ENCODE measurements at places on chromosomes 11 and 22.

GRCh38 chr22:35589071-35589755 is 27.9 kb downstream of the MB start:
- DNase-seq = no peak

DNA sequence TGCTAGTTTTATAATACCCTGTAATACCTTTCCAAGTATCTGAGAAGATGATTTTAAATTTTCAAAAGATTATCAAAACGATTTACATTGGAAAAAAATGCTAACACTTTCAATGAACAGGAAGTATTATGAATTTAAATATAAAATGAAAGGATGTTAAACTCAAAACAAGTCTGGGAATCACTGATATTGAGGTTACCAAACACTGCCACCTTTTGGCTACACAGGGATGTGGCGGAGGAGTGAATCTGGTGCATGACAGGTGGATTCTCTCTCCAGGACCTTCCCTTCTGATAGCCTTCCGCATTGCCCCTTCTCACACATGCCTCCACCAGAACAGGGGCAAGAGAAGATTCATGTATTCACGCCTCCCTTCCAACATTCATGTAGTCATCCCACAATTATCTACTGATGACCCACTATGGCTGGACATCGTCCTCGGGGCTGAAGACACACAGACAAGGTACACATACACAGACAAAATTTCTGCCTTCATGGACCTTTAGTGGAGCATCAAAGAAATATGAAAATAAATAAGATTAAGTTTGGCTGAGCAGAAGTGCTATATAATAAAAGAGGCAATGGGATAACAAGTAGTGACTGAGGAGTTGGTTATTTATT is 34.7 kb downstream of the ATG16L2 start:
- DNase-seq = peak; percentile 56

DNA sequence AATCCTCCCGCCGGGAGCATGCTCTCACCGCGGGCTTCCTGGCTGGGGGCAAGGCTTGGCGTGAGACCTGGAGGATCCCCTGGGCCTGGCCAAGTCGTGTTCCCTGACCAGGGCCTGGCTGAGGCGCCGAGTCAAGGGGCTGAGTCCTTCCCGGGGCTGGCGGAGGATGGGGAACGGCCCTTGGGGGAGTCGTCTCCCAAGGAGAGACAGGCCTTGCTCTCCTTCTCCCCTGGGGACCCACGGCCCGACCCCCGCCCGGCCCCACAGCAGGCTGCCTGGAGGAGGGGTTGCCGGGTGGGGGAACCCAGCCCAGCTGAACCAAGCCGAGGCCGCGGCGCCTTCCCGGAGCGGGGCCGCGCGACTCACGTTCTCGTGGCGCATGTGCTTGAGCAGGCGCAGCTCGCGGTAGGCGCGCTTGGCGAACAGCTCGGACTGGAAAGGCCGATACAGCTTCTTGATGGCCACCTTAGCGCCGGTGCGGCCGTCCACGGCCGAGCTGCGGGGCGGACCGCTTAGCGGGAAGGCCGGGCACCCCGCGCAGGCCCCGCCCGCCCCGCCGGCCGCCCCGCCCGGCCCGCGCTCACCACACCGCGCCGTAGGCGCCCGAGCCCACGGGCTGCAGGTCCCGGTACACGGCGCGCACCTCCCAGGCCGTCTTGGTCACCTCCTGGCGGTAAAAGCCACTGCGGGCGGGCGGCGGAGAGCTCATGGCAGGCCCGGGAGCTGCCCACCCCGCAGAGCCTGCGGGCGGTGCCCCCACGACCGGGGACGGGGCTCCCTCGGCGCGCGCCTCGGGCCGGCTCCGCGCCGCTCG is 475 bp downstream of the MAPK12 start:
- DNase-seq = no peak

GRCh38 chr11:59283311-59283710 is 70.6 kb upstream of the MPEG1 start:
- DNase-seq = no peak

DNA sequence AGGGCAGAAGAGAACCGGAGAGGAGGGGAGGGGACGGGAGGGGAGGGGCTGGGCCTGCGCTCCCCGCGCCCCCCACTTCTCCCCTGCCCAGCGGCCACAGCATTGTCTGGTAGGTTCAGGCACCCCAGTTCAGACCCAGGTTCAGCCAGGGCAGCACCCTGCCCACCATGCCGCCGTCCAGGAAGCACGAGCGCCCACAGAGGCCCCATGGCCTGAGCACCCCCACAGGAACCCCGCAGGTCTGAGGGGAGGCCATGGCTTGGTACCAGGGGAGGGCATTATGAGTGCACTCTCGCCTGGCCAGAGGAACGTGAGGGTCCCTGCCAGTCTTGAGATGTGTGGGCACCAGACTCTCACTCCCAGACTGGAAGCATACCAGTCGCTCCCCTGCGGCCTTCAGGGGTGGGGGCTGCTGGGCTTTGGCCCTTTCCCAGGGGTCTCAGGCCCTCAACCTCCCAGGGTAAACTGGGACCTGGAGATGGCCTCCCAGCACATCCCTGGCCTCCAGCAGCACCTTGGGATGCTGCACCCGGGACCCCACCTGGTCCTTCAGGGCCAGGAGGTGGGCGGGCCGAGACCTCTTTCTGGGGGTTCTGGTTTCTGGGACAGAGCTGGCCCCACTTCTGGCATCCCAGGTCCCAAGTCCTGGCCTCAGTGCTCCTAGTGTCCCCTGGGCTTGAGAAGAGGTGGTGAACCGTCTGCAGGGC is 597 bp upstream of the PLXNB2 start:
- DNase-seq = no peak

DNA sequence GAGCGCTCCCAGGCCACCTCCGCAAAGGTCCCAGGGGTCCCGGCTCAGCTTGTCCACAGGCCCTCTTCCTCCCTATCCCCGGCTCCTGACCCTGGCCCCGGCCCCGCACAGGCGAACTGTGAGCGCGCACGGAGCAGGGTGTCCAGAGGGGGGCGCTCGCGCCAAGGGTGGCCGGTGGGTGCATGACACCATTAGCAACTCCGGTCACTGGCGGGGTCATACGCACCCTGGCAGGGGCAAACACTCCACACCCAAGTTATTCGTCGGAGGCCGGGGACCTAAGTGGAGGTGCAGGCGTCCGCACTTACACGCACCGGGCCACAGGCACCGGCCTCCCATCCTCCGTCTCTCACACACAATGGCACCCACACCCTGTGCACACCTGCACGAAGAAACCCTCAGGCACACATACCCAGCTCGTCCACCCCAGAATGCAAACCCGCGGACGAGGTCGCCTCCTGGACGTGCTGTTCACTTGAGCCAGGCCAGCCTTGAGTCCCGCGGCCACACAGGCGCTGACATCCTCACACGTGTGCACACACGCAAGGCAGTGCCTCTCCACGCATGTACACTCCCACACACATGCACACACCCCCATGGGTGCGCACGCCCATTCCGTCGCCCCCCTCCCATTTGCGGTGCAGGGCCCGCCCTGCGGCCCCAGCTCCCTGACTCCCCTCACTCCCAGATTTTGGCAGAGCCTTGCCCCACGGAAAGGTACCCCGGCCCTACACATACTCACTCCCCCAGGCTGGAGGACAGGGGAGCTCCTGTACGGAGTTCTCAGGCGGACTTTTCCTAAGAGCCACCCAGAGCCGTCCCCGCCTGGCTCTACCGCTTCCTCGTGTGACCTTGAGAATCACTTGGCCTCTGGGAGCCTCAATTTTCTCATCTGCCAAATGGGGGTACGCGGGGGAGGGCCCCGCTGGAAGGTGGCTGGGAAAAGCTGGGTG is at the start of gene RASGRP2:
Gene RASGRP2, minus strand, starts transcription at position 552 of the 953 bp plus-strand sequence. CDS start 1,276 bp downstream, outside the sequence.
- peak; percentile 83 for DNase-seq

GRCh38 chr11:134557571-134558257 is 145.7 kb upstream of the B3GAT1 start:
- DNase-seq = no peak

DNA sequence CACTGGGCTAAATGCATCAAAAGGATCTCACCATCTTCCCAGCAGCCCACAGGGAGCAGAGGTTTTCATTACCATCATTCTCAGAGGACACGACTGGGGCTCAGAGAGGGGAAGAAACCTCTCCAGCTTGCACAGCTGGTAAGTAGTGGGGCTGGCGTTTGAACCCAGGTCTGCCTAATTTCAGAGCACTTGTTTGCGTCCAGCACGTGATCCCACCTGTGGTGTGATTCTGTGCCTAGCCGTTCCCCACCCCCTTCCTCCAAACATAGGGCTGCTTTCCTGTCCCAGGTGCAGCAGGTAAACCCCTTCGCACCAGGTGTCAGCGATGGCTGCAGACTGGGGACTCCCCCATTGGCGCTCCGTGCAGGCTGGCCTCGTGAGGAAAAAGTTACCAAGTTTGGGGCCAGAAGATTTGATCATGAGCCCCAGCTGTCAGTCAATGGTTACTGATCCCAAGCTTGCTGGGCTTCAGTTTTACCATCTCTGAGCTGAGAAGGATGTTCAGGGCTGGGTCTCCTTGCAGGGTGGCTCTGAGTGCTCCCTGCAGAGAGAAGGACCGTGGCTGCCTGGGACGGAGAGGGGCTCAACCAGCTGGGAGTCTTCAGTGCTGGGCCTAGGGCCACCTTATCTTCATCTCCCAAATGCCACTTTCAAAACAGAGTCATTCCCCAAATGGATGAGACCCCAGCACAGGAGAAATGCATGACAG is 445.6 kb downstream of the TBC1D22A start:
- no peak for DNase-seq

GRCh38 chr11:37597776-37598175 is 999.7 kb upstream of the RAG2 start:
- DNase-seq = no peak

GRCh38 chr11:64598106-64598796 is 7.2 kb downstream of the SLC22A12 start:
- no peak for DNase-seq

GRCh38 chr11:20117291-20117690 is 43.0 kb downstream of the DBX1 start:
- no peak for DNase-seq

GRCh38 chr22:36056980-36057379 is 28.4 kb upstream of the RBFOX2 start:
- DNase-seq = no peak

GRCh38 chr22:22927888-22928665 is 40.5 kb downstream of the IGLL5 start:
- no peak for DNase-seq

DNA sequence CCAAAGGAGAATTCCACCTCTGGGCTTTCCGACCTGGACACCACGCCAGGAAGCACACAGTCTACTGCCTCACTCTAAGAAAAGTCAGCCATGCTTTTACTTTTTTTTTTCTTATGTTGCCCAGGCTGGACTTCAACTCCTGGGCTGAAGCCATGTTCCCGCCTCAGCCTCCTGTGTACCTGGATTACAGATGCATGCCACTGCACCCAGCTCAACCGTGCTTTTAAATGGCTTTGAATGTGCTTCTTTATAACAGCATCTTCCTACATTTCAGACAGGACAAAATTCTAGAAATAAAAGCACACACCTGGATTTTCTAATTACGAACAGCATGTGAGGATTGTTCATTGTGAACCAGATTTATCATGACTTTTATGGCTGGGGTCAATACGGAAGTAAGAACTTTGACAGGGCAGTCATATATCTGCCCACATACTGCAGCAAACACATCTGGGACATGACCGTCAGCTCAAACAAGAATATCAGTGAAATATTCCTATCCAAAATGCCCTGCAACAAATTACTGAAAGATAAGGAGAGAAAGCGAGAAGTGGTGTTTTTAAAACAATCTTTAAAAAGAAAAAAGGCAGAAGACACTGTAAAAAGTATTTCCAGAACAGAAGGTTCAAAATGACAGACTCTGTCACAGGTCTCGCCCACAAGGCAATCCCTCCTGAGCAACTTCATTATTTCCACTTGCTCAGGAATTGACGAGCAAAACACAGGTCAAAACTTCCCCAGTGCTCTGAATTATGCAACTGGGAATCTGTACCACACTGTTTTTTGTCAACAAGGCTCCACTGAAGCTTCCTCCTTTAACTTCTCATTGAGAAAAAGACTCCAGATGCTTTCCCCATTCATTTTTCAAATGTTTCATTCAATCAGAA is 42.1 kb downstream of the PACSIN2 start:
- DNase-seq = no peak

GRCh38 chr11:61901397-61901796 is 10.1 kb upstream of the FADS3 start:
- no peak for DNase-seq

DNA sequence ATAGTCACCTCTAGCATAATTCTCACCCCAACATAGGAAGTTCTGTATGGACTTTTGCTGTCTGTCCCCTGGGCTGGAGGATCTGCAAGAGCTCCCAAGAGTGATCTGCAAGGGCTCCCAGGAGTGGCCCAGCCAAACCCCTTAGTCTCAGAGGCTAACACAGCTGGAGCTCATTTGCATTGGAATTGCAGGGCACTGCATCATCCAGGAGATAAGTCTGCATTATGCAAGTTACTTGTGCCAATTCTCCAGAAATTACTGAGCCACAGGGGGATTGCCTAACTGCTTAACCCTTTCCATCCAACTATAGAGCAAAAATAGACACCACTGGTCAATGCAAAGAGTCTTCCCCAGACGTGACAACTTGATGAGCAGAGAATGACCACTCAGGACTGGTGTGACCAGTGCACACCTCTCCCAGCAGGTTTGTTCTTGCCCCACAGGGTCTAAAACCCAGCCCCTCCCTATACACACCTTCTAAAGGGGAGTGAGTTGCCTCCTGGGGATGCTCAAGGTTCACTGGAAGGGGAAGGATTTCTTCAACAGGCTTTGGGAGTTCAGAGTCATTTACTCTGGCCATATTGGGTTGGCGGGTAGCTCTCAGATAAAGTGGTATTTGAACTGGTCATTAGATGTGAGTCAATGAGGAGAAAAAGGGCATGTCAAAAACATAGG is 38.4 kb downstream of the POU2AF3 start:
- DNase-seq = no peak

- DNase-seq = no peak
Measured at GRCh38 chr11:108571001-108571400, 22.6 kb downstream of the EXPH5 start.

DNA sequence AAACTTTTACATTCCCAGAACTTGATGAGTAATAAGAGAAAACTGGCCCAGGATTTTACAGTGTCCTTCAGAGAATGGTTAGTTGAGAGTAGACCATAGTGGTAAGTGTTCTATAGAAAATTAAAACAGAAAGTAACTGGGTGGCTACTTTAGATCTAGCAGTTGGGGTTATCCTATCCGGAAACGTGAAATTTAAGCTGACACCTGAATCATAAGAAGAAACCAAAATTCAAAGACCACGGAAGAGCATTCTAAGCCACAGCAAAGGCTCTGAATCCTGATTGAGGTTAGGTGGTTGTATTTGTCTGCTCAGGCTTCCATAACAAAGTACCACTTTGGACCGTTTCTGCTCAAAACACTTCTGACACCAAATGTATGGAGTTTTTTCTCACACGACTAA is 34.0 kb downstream of the TTC17 start:
- peak; percentile 21 for DNase-seq

- no peak for DNase-seq
Measured at GRCh38 chr11:2653198-2653551, 46.6 kb downstream of the KCNQ1OT1 start.

DNA sequence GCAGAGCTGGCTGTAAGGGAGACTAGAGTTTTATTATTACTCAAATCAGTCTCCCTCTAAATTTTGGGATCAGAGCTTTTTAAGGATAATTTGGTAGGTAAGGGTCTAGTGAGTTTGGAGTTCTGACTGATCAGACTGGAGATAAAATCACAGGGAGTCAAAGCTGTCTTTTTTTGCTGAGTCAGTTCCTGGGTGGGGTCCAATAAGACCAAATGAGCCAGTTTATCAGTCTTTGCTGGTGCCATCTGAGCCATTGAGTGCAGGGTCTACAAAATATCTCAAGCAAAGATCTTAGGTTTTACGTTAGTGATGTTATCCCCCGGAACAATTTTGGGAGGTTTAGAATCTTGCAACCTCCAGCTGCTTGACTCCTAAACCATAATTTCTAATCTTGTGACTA is 935.1 kb upstream of the RAG2 start:
- DNase-seq = no peak
